ENCODE measurements at places on chromosomes 3 and 15. TPM values are rescaled to one million over a fixed set of nuclear protein-coding genes. Genes with fewer than 3 reads are reported as not detected.

The BCL2A1 gene
- total RNA-seq = not detected

The LMAN1L gene
- not detected for total RNA-seq

The EOMES gene
- total RNA-seq = 0.52 TPM

The CPLX3 gene
- total RNA-seq = not detected

The PRR20G gene
- not detected for total RNA-seq

The CHRFAM7A gene
- 3.1 TPM for total RNA-seq

GRCh38 chr3:133954717-133955360 is 59.2 kb upstream of the RAB6B start:
- no peaks in the 10 kb centered on the region for H3K36me3 ChIP-seq
- H3K27me3 ChIP-seq = no peaks in the 10 kb centered on the region
- no peak overlapping the region for H3K27ac ChIP-seq
- H3K4me1 ChIP-seq = no peaks in the 10 kb centered on the region

DNA sequence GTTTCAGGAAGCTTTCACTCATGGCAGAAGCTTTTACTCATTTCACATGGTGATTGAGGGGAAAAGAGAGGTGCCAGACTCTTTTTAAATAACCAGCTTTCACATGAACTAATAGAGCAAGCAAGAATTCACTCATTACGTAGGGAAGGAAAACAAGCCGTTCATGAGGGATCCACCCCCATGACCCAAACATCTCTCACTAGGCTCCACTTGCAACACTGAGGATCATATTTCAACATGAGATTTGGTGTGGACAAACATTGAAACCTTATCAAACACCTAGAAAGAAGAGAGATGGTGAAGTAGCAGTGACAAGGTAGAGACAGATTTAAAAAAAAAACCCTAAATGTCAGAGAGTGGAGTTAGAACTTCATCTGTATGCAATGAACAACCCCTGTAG is 408.6 kb upstream of the PDZRN3 start:
- H3K27me3 ChIP-seq = no peaks in the 10 kb centered on the region
- H3K4me1 ChIP-seq = no peaks in the 10 kb centered on the region

DNA sequence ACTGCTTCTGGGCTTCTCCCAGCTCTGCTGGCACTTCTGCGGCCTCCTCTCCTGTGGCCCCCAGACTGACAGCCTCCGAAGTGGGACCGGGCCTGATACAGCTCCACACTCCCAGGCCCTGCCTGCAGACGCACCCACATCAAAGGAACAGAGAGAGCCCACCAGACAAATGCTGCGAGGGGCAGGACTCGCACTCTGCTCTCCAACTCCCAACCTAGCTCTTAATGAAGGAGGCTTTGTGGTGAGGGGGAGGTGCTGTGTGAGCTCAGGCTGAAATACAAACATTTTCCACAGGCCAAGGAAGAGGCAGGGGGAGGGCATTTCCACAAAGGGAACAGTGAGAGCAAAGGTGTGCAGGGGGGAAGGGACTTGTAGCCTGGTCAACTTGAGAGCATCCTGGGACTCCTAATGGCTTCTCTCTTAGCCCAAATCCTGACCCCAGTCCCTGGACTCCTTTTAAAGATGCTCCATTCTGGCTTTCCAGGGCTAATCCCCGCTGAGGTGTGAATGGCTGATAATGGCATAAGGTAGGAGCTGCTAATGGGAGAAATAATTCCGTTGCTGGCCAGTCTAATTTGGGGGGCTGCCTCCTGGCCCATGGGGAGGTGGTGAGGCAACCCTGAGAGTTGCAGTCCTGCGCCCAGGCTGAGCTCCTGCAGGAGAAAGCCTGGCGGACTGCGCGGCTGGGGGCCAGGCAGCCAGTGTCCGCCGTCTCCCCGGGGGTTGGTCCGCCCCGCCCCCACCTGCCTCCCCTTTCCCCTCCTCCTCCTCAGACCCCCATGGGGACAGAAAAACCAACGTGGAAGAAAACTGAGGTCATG is 9.6 kb downstream of the LINGO1 start:
- DNase-seq = no peak
- H3K27me3 ChIP-seq = no peaks in the 10 kb centered on the region
- H3K4me1 ChIP-seq = no peaks in the 10 kb centered on the region
- no peak overlapping the region for H3K4me3 ChIP-seq
- H3K36me3 ChIP-seq = no peaks in the 10 kb centered on the region

DNA sequence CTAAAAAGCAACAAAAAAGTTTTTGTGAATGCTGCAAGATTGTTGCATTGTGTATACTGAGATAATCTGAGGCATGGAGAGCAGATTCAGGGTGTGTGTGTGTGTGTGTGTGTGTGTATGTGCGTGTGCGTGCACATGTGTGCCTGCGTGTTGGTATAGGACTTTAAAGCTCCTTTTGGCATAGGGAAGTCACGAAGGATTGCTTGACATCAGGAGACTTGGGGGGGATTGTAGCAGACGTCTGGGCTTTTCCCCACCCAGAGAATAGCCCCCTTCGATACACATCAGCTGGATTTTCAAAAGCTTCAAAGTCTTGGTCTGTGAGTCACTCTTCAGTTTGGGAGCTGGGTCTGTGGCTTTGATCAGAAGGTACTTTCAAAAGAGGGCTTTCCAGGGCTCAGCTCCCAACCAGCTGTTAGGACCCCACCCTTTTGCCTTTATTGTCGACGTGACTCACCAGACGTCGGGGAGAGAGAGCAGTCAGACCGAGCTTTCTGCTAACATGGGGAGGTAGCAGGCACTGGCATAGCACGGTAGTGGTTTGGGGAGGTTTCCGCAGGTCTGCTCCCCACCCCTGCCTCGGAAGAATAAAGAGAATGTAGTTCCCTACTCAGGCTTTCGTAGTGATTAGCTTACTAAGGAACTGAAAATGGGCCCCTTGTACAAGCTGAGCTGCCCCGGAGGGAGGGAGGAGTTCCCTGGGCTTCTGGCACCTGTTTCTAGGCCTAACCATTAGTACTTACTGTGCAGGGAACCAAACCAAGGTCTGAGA is 4.7 kb downstream of the BHLHE40 start:
- H3K36me3 ChIP-seq = no peaks in the 10 kb centered on the region
- H3K4me3 ChIP-seq = no peak overlapping the region
- H3K4me1 ChIP-seq = peaks cover 66% of the 10 kb centered on the region
- DNase-seq = peak; percentile 53

DNA sequence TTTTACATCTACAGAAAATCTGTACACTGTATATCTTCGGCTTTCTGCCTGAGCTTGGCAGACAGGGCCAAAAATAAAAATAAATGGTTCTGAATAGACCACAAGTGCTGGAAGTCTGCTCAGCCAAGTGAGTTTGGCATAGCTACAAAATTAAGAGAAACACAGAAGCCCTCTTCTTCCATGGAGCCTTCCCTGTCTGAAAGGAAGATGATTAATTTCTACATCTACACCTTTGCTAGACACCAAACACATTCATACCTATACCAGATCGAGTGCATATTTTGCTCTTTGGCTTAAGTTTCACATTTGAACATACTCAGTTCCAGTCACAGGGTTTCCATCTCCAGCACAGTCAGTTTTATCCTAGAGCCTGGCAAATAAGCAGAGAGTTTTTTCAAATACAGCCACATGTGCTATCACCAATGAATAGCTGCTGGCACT is 224.6 kb downstream of the GREM1 start:
- H3K4me3 ChIP-seq = no peak overlapping the region
- no peaks in the 10 kb centered on the region for H3K36me3 ChIP-seq
- no peak for DNase-seq
- no peak overlapping the region for H3K27ac ChIP-seq
- H3K4me1 ChIP-seq = no peaks in the 10 kb centered on the region

Measured in body of pancreas (tissue), 4 donors.